ENCODE measurements at places on chromosomes 4 and X. TPM values are rescaled to one million over a fixed set of nuclear protein-coding genes. Genes with fewer than 3 reads are reported as not detected.

The PASD1 gene
- total RNA-seq: not detected

The MSN gene
- 60.2 TPM for total RNA-seq

DNA sequence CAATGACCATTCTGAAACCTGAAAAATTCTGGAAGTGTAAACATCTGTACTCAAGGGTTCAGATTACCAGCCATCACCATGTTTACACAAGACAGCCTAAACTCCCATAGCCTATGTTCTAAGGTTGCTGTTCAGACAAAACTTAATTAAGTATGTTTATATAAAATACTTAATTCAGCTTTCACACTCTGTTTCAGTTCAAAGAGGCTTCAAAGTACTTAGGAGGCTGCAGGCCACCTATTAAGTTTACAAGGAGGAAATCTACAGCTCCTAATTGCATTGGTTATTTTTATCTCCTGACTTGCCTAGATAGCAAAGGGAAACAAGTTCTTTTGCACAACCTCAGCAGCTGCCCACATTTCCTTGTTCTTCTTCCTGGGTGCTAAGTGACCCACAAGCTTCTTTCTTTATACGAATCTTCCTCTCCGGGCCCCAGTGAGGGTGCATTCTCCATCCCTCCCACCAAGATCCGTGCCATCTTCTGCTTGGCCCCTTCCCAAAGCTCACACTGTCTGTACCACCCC, 2.0 kb downstream of the GAK start:
- H3K4me1 ChIP-seq: peaks cover 36% of the 10 kb centered on the region
- H3K4me3 ChIP-seq: no peak overlapping the region
- peak overlapping the region; percentile 95 for H3K27ac ChIP-seq
- H3K36me3 ChIP-seq: no peaks in the 10 kb centered on the region

DNA sequence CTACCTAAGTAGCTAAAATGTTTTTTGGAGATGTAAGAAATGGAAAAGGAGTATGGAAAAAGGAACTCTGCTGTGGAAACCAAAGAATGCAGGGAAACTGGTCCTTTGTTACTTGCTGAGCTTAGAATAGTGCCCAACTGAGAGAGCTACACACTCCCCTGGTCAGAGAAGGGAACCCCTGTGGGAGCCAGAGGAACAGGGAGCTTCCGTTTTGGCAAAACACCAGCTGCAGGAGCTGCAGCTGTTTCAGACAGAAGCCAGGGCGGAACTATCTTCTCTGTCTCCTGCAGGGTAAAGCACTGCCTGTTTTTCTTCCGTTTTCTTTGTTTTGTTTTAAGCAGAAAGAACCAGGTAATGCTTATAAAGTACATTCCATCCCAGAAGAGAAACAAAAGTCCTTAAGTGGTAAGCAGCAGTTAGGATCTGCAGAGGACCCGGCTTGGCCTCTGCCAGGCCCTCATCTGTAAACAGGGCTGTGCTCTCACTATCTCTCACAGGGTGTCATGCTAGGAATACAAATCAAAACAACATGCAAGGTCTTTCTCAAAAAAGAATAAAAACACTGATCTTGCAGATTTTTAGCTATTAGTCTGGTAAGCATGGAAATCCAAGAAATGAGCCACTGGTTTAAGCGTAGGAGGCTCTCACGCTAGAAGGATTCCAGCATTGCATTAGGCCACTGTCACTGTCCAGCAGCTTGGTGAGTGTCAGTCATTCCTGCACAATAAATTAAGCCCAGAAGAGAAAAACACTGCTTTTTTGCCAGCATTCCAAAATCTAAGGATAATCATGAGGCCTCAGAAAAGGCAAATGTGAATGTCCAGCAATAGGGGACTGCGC, 76.1 kb downstream of the CHST7 start:
- no peak overlapping the region for H3K4me3 ChIP-seq
- no peaks in the 10 kb centered on the region for H3K4me1 ChIP-seq
- no peak overlapping the region for H3K27ac ChIP-seq
- peak; percentile 23 for DNase-seq
- no peaks in the 10 kb centered on the region for H3K27me3 ChIP-seq

DNA sequence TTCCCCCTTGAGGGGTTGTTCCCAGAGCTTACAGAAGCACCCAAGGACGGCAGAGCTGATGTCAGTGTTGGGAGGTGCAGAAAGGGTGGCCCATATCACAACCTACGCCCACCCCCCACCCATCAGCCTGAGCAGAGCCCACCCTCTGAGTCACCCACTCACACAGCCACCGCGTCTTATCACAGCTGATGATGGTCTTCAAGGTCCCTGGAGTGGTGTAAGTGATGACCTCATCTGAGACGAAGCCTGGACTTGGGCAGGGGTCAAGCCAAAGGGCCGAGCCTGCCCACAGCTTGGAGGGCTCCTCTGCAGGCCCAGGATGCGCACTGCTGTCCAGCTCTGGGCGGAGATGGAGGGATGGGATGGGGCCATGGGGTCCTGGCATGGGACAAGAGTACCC, 3.0 kb upstream of the HTRA3 start:
- H3K36me3 ChIP-seq: no peaks in the 10 kb centered on the region
- H3K27me3 ChIP-seq: peaks cover 28% of the 10 kb centered on the region
- no peak for DNase-seq
- H3K4me3 ChIP-seq: no peak overlapping the region
- H3K27ac ChIP-seq: no peak overlapping the region
- H3K4me1 ChIP-seq: peaks cover 10% of the 10 kb centered on the region

DNA sequence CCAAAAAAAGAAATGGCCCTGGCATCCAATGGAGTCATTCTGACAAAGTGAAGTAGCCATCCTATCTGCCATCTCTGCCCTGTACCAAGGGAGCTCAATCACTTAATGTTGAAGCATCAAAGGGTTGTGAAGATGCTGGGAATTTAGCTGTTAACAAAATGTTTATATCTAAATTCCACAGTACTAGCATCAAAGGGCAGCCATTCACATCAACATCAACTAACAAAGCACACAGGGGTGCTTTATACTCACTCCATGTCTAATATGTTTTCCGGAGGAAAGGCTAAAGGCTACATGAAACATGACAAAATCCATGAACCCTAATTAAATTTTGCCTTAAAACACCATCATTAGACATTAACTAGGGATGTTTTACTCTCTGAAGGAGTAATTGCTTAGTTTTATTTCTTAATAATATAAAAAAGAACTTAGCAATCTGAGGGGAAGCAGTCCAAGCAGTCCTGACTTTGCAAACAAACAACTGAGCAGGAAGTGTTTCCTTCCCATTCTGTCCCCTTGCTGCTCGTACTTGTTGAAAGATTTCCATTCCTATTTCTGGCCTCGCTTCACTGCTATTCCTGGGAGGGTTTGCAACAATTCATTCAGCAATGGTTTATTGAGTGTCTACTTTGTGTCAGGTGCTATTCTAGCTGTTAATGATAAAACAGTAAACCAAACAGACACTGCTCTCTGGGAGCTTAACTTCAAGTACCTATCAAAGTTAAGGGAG, 208.6 kb upstream of the SLC7A11 start:
- no peaks in the 10 kb centered on the region for H3K36me3 ChIP-seq
- no peak for DNase-seq
- H3K27me3 ChIP-seq: no peaks in the 10 kb centered on the region
- no peak overlapping the region for H3K4me3 ChIP-seq

- H3K4me3 ChIP-seq: no peak overlapping the region
- no peaks in the 10 kb centered on the region for H3K27me3 ChIP-seq
- H3K36me3 ChIP-seq: no peaks in the 10 kb centered on the region
- H3K4me1 ChIP-seq: no peaks in the 10 kb centered on the region
- no peak overlapping the region for H3K27ac ChIP-seq
Measured at GRCh38 chr4:139873111-139873860, 207.7 kb downstream of the MGST2 start.

DNA sequence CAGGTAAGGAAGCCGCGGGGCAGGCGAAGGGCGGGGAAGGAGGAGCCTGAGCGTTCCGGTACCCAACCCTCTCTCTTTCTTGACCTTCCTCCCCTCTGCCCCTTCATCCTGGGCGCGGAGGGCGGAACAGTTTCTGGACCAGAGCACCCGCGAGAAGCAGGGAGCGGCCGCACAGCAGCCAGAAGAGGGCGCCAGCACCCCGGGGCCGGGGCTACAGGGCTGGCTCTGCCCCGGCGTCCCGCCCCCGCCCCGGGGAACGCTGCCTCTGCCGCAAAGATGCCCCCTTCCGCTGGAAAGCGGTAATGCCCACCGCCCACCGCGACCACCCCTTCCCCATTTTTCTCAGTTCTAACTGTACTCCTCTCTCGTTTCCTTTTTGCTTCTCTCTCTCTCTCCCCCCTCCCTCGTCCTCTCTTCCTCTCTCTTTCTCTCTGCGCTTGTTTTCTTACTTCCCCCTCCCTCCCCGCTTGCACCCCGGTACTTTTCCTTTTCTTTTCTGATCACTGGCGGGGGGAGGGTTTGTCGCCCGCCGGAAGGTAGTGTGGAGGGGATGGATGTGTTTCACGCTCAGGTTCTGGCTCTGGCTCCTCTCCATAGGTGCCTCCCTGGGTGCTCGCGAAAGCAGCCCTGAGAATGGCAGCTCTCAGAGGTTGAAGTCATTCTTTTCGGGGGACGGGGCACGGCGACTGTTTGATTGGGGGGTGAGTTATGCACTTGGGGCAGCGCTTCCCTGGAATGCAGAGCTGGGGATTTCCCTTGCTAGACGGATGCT, 13.1 kb upstream of the PRDM8 start:
- no peaks in the 10 kb centered on the region for H3K4me1 ChIP-seq
- DNase-seq: peak; percentile 89
- H3K4me3 ChIP-seq: peak overlapping the region; percentile 38
- no peaks in the 10 kb centered on the region for H3K36me3 ChIP-seq
- peak overlapping the region; percentile 74 for H3K27ac ChIP-seq

DNA sequence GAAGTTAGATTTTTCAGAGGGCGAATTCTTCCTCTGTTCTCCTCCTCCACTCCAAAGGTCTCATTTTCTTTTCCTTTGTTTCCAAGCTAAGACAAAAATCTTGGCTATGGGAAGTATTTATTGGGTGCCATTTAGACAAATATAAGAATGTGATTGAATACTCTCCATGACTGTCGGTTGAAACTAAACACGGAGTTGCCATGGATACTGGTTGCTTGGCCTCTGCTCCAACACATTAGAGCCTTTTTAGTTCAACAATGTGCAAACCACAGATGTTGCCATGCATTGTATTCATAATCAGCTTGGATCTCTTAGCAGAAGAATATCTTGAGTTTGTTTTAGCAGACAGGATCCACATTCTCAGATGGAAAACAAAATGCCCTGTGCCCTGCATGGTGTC, 366.5 kb upstream of the LCORL start:
- no peaks in the 10 kb centered on the region for H3K36me3 ChIP-seq
- H3K4me3 ChIP-seq: no peak overlapping the region
- H3K27ac ChIP-seq: no peak overlapping the region
- H3K27me3 ChIP-seq: no peaks in the 10 kb centered on the region

DNA sequence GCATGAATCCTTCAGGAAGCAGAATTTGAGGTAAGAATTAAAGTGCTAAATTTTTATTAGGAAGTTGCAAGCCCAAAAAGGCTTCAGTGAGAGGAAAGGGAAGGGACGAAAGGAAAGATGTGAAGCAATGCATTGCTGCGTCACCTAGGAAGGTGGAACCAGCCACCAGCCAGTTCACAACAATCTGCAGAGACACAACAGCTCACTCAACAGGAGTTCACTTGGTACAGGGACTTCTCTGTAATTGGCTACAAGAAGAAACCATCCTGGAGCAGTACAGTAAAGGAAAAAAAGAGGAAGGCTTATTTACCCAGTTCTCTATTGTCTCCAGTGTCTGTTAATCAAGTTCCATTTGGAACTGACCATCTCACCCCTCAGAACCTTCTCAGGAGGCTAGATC, 157.6 kb downstream of the HNRNPD start:
- no peaks in the 10 kb centered on the region for H3K27me3 ChIP-seq
- H3K4me3 ChIP-seq: no peak overlapping the region
- no peaks in the 10 kb centered on the region for H3K36me3 ChIP-seq
- DNase-seq: no peak
- H3K27ac ChIP-seq: no peak overlapping the region

GRCh38 chrX:47176101-47176740, 17.4 kb upstream of the UBA1 start:
- H3K4me3 ChIP-seq: no peak overlapping the region
- no peaks in the 10 kb centered on the region for H3K36me3 ChIP-seq
- no peaks in the 10 kb centered on the region for H3K27me3 ChIP-seq
- DNase-seq: no peak

DNA sequence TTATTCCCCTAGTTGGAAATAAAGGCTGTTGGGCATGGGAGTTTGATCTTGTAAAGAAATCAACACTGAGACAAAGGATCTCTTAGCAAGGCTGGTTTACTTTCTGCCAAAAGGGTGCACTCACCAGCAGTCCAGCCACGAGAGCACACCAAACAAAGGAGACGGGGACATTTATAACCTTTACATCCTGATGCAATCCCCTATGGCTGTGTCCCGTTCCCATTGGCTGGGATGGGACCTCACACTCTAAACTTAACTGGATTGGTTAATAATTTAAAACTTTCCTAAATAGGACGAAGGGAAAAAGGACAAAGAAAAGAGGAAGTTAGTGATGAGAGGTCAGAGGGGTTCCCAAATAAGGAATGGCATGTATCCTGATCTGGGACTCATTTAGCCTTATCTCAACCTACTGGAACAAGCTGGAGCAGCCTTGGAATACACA, 17.9 kb downstream of the METAP1 start:
- no peak overlapping the region for H3K4me3 ChIP-seq
- peaks cover 6% of the 10 kb centered on the region for H3K4me1 ChIP-seq
- no peaks in the 10 kb centered on the region for H3K27me3 ChIP-seq
- H3K27ac ChIP-seq: no peak overlapping the region
- DNase-seq: no peak

GRCh38 chrX:114450911-114451310, 133.0 kb upstream of the HTR2C start:
- H3K4me3 ChIP-seq: no peak overlapping the region
- no peaks in the 10 kb centered on the region for H3K4me1 ChIP-seq
- no peaks in the 10 kb centered on the region for H3K36me3 ChIP-seq
- DNase-seq: no peak
- H3K27me3 ChIP-seq: no peaks in the 10 kb centered on the region
- no peak overlapping the region for H3K27ac ChIP-seq

GRCh38 chr4:177489471-177490246, 47.4 kb upstream of the AGA start:
- H3K4me1 ChIP-seq: no peaks in the 10 kb centered on the region
- no peak overlapping the region for H3K4me3 ChIP-seq
- H3K27ac ChIP-seq: no peak overlapping the region
- H3K27me3 ChIP-seq: no peaks in the 10 kb centered on the region

DNA sequence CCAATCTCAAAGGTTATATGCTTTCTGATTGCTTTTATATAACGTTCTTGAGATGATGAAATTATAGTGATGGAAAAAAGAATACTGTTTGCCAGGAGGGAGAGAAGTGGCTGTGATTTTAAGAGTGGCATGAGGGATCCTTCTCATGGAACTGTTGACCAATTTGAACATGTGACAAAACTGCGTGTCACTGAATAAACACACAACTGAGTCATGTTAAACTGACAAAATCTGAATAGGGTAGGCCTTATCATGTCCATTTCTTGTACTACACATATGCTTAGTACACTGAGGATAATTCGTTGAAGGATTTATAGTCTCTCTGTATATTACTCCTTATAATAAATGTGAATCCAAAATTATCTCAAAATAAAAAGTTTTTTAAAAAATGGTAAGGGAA, 22.2 kb upstream of the HSPA4L start:
- H3K27ac ChIP-seq: no peak overlapping the region
- no peaks in the 10 kb centered on the region for H3K27me3 ChIP-seq
- no peak overlapping the region for H3K4me3 ChIP-seq
- no peaks in the 10 kb centered on the region for H3K4me1 ChIP-seq

Data from transverse colon (tissue), 4 donors.